ENCODE measurements at places on chromosomes 11 and 22.

GRCh38 chr11:103659743-103660142, 376.7 kb upstream of the DDI1 start:
- DNase-seq: no peak

- no peak for DNase-seq
Observed at GRCh38 chr11:33630936-33631748, 69.5 kb downstream of the C11orf91 start.

- DNase-seq: peak; percentile 37
Observed at GRCh38 chr11:13384908-13385640, 77.9 kb downstream of the BTBD10 start.

DNA sequence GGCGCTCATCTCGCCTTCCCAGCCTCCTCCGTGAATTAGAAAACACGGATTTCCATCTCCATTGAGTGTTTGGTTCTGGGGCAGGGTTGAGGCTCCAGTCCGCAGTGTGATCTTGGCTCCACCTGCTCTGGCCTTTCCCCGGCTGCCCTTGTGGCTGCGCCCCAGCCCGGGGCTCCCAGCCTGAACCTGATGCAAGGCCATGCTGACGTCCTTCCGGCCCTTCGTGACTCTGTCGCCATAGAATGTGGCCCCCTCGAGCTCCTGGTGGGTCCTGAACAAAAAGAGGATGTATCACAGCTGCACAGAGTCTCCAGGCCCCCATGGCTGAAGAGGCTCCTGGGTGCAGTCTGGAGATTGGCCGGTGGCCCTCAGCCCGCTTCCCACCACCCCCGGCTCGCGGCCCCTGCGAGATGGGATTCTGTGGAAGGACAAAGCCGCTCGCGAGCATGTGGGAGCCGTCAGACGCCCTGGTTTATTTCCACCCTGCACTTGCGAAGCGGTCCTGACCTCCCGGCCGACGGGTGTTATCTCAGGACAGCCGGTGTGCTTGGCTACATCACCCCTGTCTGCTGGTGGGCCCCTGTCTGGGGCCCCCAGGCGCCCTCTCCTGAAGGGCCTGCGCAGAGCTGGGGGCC, 1214.0 kb downstream of the BRD1 start:
- DNase-seq: no peak

- DNase-seq: no peak
Observed at GRCh38 chr11:534396-535209, 773 bp downstream of the HRAS start.

- no peak for DNase-seq
Observed at GRCh38 chr22:45544588-45545170, 42.0 kb downstream of the FBLN1 start.

- DNase-seq: no peak
Observed at GRCh38 chr22:50007057-50007511, 5.5 kb downstream of the IL17REL start.

GRCh38 chr22:25142102-25142501, 57.6 kb upstream of the CRYBB3 start:
- DNase-seq: no peak

DNA sequence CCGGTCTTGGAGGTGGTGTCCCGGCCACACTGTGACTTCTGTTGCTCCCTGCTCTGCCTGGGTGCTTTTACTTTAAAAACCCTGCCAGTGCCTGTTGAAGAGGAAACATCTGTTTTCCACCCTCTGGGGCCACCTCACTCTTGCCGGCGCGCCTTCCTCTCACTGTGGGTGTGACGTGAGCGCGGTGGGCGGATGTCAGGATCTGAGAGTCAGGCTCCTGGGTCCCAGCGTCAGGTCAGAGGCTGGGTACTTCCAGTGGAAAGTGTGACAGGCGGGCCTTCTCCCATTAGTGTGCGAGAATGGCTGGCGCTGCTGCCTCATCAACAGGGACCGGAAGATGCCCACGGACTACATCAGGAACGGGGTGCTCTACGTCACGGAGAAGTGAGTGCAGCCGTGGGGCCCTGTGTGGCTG, 54.2 kb downstream of the GRAMD4 start:
- peak; percentile 36 for DNase-seq

GRCh38 chr11:58004664-58005063, 19.0 kb upstream of the OR9Q1 start:
- no peak for DNase-seq

- DNase-seq: no peak
Observed at GRCh38 chr11:134036492-134037045, 32.3 kb upstream of the JAM3 start.

GRCh38 chr22:48315439-48316256, 1512.0 kb downstream of the BRD1 start:
- DNase-seq: no peak

DNA sequence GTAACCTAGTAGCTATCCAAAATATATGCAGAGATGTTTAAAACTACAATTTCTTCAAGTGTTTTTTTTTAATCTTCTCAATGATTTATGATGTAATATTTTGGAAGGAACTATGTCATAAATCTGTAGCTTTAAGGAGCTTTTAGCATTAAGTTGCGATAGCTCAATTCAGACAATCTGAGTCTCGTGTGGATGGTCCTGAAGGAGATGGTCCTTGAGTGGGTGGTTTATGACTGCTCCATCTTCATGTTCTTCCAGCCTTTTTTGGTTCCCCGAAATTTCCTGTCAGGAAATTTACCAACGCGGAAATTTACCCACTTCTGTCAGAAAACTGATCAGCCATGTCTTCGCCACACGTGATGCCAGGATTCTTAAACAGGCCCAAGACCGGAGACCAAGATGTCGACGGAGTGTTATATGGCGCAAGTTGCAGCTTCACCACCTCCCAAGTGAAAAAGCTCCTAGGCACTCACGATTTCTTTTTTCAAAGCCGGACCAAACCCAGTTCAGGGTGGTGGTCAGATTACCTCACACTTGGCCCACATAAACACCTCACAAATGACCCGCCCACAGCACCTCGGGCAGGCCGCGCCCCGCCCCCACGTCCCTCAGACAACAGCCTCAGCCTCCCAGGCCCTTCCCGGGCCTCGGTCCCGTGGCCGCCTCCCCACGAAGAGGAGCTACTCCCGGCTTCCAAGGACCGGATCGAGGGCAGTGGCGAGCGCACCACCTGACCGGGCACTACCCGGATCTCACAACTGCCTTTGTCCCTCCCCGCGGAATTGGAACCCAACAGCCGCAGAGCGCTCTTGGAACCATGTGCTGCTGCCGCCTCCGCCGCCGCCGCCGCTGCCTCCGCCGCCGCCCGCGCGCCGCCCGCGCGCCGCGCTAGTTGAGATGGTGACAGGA, at the start of gene MORC2:
Gene MORC2, minus strand, starts transcription at position 760 of the 909 bp plus-strand sequence. CDS start 885 bp downstream, outside the sequence.
- DNase-seq: peak; percentile 15

DNA sequence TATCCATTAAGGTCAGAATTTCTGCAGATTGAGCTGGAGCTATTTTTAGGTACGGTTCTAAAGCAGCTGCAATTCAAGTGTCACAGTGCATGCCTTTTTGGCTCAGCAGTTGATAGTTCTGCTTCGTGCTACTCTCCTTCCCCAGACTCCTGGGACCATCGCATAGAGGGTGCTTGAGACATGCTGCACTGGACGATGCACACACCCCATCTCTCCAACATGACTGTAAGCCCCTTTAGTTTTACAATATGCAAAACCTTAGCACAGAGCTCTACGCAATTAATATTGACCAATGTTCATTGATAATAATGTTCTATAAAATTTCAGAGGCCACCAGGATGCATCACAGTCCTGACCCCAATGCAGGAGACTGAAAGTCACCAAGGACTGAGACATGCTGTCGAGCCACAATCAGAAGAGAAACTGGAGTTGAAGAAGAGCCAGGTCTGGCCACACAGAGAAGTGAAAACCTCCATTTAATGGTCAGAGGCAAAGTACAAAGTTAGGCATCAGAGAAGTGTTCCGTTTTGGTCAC, 120.9 kb upstream of the ZC3H12C start:
- DNase-seq: peak; percentile 58

GRCh38 chr11:13126430-13126829, 117.3 kb downstream of the RASSF10 start:
- DNase-seq: no peak

GRCh38 chr22:49723478-49724029, 104.1 kb downstream of the BRD1 start:
- no peak for DNase-seq

DNA sequence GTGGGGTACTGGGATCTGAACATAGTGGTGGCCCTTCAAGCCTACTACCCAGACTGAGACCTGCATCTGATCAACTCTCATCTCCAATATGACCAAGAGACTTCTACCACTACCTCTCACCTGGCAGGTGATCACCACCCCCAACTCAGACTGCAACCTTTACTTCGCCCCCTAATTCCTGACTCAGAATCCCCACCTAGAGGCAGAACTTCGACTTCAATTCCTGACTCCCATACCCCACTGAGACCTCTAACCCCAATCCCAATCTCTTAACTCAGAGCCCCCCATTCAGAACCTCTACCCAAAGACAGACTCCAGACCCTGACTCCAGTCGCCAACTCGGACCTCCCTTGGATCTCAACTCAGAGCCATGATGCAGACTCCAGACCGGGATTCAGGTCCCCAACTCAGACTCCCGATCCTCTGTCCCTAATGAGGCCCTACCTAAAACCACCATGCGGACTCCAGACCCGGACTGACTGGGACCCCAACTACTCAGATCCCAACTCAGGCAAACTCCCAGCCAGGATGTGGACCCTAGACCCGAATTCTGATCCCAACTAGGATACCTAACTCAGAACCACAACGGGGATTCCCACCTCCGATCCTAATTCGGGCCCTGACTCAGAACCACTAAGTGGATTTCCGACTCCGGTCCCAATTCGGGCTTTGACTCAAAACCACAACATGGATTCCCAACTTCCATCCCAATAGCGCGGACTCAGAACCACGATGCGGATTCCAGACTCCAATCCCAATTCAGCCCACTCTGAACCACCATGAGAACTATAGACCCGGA, 1.2 kb downstream of the KCNQ1OT1 start:
- no peak for DNase-seq

GRCh38 chr22:31340765-31341247, 5.3 kb downstream of the PATZ1 start:
- DNase-seq: no peak

GRCh38 chr11:35419184-35419829, at the start of gene SLC1A2:
Gene SLC1A2, minus strand, starts transcription at chr11:35419558. Its CDS starts 592 bp downstream, at chr11:35418966.
- DNase-seq: no peak

GRCh38 chr11:9573775-9574621, 528 bp downstream of the WEE1 start:
- DNase-seq: no peak

DNA sequence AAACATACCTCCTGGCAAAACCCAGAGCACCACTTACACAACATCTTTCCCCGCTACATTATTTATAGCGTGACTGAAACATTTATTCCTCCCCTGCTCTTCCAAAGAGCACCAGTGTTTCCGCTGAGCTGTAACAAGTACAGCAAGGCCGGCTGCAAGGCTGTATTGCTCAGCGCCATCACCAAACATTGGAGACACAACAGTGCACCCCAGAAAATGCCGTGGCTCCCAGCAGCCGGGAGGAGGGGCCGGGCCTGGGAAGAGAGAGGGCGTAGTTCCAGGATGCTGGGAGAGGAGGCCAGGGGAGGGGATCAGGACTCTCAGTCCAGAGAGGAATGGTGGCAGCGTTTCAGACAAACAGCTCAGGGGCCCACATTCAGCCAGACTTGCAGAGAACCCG, 133.2 kb downstream of the DSCAML1 start:
- DNase-seq: no peak

- DNase-seq: no peak
Observed at GRCh38 chr11:13236626-13237025, 41.0 kb upstream of the BMAL1 start.

DNA sequence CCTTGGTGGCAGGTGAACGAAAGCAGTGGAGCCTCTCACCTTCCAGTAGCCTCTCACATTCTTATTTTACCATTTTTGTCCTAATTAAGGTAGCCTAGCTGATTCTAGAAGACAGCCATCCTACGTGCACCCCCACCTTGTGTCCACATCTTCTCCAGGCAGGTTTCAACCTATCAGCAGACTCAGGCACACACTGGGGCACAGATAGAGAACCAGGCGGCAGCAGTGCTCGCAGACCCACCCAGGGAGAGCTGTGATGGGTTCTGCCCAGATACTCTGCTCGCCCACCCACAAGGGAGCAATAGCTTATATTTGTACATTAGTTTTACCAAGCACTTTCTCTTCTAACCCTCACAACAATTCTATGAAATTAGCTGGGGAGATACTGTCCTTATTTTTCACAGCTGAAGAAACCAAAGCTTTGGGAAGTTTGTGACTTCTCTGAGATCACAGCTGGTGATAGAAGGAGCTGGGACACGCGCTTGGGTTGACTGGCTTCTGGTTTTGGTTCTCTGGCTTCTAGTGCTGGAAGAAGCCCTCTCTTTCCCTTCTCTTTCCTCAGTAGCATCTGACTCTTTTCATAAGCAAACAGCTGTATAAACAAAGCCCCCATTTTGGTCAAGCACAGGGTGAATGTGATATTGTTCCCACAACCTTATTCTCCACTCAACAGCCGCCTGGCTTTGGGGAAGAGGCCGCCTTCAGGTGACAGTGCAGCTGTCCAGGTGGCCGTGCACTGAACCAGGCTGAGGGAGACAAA, 36.9 kb downstream of the PPP2R1B start:
- DNase-seq: peak; percentile 70

DNA sequence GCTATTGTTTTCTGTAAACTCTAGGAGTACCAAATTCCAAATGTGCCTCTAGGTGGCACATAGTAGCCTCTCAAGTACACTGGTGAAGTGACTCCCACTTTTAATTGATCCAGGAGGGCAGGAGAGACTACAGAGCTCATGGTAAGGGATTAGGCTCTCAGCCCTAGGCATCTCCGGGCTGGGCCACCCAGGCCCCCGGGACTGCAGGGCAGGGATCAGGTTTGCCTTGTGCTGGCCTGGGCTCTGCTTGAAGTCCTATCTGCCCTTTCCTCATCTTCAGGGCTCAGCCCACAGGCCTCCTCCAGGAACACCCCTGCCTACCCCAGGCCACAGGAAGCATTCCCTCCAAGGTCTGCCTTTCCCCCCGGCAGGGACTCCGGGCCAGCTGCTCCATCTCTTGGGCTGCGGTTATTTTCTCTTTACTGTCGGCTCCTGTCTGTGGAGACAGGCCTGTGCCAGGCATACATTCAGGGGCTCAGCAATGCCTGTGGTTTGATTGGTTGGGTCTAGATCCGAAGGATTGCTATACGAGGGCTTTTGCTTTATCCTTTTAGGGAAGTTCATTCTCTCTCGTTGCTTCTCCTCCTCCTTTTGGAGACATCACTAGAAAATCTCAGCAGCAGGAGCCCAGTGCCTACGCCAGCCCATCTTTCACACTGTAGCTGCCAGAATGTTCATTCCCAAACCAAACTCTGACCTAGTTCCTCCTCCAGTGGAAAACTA, 32.8 kb downstream of the PARVA start:
- DNase-seq: peak; percentile 17

DNA sequence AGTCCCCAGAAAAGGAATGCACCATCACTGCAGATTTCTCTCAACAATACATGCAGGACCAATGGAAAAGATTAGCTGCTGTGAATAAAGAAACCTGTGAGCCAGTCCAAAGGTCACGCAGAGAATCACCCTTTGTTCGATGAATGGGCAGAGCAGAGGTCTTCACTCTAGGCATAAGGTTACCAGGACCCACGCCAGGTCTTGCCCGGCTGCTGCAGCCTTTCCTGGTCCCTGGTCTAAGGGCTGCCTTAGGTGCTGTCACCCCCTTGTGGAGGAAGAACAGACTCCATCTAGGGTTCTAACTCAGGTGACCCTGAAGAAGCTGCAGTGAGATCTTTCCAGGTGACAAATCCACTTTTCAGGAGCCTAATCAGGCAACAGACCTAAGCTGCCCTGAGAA, 29.0 kb upstream of the NAP1L4 start:
- peak; percentile 85 for DNase-seq
